Substantia nigra (tissue), 51 donors: ENCODE measurements at places on chromosomes 7 and 10.

DNA sequence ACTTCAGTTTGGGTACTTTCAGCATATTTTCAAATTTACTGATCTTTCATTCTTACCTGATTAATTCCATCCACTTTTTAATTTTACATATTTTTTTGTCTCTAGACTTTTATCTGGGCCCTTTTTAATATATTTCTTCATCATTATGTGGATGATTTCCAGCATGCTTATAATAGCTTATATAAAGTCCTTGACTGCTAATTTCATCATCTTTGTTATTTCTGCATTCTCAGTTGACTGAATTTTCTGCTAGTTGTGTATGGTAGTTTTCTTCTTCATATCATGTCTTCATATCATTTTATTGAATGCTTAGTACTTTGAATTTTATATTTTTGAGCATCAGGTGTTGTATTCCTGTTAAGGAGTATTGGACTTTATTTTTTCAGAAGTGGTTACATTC lies 39.6 kb downstream of the STAM start:
- no peak for DNase-seq

DNA sequence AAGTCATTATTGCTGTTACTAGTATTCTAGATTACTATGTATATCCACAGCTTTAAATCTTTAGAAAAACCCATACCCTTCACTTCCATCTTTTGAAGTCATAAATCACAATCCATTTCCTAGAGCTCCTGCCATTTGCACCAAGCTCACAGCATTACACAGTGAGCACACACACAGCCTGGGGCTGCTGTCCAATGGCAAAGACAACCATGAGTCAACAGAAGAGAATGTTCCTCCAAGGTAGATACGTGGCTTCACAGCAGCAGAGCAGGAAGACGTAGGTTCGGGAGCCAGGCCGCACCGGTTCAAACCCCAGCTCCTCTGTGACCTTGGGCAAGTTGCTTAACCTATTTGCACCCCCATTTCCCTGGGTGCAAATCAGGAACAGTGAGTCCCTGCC lies 234.6 kb downstream of the DIP2C start:
- DNase-seq, result no peak

- DNase-seq, result peak; percentile 14
These were observed 290.7 kb downstream of the CCDC3 start for GRCh38 chr10:12710594-12711349.

DNA sequence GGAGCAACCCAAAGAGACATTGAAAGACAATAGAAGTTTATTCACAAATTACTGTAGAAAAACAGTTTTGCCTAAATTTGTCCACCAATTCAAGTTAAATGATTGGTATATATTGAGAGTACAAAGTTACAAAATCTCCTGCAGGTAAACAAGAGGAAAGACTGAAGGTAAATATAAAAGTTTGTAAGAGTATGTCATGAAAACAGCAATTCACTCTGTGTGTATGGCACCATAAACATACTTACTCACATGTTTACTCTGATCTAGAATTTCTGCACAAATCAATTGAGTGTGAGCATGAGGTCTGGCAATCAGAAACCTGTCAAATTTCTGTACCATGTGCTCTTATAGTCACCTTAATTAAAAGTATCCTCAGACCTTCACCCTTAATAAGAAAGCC lies 800.9 kb upstream of the MBL2 start:
- no peak for DNase-seq

DNA sequence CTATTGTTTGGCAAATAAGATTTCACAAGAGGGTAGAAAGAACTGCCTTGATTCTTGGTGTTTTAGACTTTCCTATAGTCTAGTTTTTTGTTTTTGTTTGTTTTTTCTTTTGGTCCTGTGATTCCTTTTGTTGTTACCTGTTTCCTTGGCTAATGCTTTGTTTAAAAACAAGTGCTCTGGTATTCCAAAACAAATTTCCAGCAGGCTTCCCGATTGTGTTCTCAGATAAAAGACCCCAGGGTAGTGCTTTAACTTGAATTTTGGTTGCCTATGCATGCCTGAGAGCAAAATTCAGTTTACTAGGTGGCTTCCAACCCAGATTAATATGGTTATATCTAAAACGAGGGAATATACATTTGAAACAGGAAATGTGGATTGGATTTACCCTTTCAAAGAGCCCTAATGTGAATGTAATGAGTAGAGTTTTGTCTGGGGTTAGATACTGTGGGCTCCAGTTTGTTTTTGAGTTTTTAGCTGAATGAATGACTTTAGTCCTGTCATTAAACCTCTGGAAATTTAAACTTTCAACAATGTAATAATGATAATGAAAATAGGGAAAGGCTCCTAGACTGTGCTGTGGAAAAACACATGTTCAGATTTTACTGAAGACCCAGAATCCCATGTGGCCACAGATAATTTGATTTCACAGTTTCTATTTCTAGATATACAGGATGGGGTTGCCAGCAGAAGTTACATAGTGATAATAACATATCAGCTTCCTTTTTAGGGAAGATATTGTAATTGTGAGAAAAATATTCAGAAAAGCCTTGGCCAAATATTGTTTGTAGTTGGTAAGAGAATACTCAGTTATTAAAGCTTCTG lies 23.9 kb downstream of the AUTS2 start:
- no peak for DNase-seq

- no peak for DNase-seq
These were observed 17.6 kb upstream of the AASS start for GRCh38 chr7:122161628-122162027.

GRCh38 chr7:155713384-155713783 lies 68.9 kb downstream of the RBM33 start:
- no peak for DNase-seq

DNA sequence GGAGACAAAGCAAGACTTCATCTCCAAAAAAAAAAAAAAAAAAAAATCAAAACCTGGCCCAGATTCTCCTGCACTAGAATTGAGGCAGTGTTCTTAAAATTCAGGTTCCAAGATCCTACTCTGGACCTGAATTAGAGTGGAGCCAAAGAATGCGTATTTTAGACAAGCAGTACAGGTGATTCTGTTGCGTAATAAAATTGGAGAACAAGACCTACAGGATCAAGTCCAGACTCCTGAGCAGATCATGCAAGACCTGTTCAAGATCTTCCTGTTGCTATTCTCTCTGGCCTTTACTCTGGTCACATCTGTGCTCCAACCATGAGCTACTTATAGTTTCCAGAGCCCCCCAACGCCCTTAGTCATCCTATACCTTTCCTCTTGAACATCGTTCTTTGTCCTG lies 51.5 kb upstream of the RSBN1L start:
- DNase-seq, result no peak

DNA sequence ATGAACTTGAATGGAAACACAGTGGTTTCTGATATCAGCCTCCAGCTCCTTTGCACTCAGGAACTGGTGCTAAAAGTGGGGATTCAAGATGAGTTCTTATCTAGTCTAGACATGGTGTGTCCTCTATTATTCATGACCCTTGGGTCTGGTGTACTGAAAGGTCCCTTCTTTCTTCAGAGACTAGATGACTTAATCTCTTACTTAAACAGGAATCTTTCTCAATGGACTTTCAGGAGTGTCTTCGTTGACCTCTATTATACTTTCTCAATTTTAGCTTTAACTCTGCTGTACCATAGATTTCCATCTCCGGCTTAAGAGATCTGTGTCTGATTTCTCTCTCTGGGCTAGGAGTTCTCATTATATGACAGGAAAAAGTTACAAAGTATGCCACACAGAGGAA lies 83.5 kb upstream of the INHBA start:
- no peak for DNase-seq

DNA sequence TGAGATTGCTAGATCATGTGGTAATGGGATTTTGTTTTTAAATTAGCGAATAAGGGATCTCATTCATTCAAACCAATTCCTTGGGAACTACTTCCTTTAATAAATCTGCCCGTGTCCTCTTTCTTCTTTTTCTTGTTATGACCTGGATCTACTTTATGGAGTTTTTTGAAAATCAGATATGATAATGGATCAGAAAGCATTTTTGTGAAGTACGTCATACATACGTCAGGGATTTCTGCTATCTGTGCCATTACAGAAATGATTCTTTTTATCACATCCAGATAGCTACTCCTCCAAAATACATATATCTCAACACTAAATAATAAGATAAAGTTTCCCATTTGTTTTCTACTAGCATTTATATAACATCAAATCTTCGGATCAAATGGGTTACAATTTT lies 40.2 kb upstream of the STK17A start:
- DNase-seq, result no peak

DNA sequence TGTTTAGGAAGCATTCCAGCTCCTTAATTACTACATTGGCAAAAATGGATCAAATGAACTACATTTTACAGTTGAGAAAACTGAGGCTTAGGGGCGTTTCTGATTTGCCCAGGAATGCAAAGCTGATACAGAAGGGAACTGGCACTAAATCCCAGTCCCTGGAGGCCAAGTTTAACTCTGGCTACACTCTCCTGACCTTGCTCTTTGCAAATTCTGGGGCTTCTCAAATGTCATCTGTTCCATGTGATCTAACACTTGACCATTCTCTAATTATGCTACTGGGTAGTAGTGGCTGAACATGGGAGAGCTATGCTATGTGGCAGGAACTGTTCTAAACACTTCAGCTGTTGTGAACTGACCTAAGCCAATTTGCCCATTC lies 11.3 kb upstream of the HABP2 start:
- DNase-seq, result no peak

DNA sequence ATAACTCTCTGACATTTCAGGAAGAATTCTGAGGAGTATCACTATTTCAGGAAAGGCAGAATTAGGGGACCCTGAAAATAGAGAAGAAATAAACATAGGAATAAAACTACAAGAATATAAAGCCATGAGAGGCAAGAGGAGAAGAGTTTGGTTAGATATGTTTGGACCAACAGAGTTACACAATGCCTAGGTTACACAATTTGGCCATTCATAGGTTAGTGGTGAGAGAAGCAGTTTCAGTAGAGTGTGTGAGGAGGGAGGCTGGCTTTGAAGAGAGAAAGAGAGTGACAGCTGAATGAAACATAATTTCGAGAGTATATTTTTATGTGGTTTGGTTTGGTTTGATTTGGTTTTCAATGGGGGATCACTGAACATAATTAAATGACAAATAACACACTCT lies 783.2 kb upstream of the LRRN3 start:
- no peak for DNase-seq

DNA sequence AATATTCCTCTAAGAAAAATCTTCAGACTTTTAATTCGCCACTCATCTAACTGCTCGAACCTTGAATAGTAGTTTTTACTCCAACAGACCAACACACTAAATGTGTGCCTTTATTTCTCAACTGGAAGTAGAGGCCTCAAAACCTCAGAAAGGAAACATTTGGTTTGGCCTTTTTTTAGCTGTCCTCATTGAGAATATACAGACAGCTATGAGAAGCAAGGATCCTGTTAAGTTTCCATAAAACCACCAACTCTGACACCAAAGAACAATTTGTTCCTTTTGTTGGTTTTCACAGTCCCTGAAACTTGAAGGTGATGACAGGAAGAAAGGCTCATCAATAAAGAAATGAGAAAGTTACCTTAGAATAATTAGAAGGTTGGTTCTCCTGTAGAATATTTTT lies 199.2 kb upstream of the MEOX2 start:
- DNase-seq, result no peak

- DNase-seq, result no peak
These were observed 157.3 kb upstream of the MTPN start for GRCh38 chr7:136134503-136134902.
